Stimulated activated CD4-positive, alpha-beta T cell treated with anti-CD3 and anti-CD28 coated beads, Interleukin-1b, Interleukin-23, amount 100 ng/mL, for 24 hours (primary cell): ENCODE measurements at places on chromosomes 1 and 21.

- no peak for DNase-seq
Observed at GRCh38 chr1:47759936-47760629, 237.1 kb downstream of the TRABD2B start.

- no peak for DNase-seq
Observed at GRCh38 chr21:44533891-44534627, 5.9 kb downstream of the KRTAP10-1 start.

- no peak for DNase-seq
Observed at GRCh38 chr21:38567335-38567969, 69.2 kb upstream of the ERG start.

- DNase-seq = no peak
Observed at GRCh38 chr1:56472860-56473259, 106.5 kb downstream of the PLPP3 start.

DNA sequence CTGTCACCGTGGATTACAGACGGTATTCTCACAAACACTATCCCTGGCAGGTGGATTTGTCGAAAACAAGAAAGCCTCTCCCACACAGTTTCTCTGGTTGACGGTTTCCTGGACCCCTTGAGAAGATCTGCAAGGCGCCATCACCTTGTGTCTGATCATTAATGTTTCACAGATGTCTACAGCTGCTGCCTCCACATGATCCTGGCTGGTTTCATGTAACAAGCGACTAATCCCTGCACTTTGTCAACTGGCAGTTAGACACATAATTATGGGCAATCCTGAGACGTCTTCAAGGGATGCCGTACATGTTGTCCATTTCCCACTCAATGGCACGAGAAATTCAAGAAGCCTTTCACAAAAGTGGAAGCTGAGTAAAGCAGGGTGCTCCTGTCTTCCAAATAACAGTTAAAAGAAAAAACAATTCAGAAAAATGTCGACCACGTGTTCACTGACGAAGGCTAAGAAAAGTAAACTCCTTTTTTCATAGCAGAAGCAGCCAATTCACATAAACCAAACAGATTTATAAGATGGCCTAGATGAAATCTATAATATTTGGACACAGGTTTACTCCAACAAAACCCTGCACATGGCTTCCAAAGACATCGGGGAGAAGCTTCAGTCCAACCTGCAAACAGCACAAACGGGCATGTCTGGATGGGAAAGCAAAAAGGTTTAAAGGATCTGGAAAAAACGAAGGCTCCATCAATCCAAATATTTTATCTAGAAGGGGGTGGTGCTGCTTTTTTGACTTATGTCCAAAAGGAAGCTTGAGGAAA is 52.2 kb downstream of the CAPZB start:
- no peak for DNase-seq

- DNase-seq = no peak
Observed at GRCh38 chr21:42195378-42196031, 23.4 kb upstream of the ABCG1 start.

GRCh38 chr1:96130432-96130831 is 591.2 kb upstream of the PTBP2 start:
- DNase-seq = no peak

DNA sequence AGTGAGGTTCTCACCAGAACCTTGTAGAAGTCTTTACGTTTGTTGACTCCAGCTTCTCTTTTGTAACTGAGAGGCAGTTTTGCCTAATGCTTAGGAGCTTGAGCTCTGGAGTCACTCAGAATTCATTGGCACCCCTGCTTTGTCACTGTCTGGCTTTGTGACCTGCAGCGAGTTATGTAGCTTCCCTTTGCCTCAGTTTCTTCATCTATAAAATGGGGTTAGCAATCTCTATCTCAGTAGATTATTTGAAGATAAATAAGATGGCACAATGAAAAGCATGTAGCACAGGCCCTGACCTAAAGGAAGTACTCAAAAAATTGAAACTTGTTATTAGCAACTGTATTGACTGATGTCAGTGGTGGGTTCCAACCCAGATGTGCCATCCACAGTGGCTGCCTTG is 8.1 kb downstream of the DHDDS start:
- no peak for DNase-seq

DNA sequence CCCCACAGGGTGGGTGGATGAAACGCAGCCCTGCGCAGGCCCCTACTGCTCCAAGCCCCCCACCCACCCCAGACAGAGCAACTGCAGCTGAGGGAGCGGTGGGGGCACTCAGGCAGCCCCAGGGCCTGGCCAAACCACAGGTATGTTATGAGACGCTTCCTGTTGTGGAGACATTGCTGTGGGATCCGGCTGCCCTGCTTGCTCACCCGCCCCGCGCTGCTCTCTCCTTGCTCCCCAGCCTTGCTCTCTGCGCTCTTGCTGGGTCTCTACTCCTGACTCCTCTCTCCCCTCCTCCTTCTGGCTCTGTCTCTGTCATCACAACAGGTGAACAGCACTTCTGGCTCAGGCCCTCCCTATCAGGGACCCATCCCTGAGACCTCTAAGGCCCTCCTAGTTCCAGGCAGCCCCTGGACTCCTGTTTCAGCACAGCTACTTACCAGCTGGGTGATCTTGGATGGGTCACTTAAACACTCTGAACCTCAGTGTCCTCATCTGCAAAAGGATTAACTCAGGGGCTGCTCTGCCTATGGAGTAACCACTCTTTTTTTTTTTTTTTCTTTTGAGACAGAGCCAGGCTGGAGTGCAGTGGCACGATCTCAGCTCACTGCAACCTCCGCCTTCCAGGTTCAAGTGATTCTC is 15.9 kb downstream of the COL8A2 start:
- no peak for DNase-seq
